ENCODE measurements at places on chromosomes 2 and 18.

DNA sequence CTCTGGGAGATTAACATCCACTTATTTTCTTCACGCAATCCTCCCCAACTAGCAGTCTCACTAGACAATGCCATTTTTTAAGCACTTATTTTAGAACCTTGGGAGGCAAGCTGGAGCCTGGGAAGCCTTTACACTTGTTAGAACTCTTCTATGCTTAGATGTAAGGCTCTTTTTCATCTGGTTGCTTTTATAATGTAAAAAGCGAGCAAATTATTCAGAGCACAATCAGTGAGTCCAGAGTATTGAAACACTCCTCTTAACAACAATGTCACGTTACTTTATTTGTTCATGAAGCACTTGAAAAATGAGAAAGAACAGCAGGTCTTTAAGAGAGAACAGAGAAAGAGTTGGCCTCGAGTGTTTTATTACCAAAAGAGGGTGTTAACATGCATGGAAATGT, 84.1 kb upstream of the SLC8A1 start:
- no peak for DNase-seq

DNA sequence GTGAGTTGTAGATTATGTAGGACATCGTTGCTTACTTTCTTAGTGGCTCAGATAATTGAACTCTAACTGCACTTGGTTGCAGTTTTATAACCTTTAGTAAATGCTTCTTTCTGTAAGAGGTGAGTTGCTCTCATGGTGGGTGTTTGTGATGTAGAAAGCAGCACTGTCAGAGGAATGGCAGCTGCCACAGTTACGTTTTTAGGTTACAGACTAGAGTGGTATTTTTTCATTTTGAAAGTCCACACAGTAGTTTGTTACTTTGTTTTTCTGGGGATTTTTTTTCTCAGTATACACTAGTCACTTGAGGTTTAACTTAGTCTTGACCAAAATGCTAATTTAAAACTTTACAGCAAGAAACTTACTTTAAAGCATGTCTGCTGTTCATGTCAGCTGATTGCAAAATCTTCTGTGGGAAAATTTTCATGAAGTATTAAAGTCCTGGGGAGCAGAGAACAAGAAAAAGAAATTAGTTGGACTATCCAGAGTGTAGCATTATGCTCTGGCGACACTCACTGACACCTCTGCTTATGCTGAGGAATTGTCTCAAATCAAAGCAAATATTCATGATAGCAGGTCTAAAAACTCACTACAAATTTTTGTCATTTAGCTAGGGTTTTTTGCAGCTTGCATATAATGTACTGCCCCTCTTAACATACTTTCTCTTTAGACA, 14.8 kb downstream of the AFTPH start:
- no peak for DNase-seq

GRCh38 chr2:10061221-10061925, 18.0 kb downstream of the KLF11 start:
- DNase-seq: no peak

DNA sequence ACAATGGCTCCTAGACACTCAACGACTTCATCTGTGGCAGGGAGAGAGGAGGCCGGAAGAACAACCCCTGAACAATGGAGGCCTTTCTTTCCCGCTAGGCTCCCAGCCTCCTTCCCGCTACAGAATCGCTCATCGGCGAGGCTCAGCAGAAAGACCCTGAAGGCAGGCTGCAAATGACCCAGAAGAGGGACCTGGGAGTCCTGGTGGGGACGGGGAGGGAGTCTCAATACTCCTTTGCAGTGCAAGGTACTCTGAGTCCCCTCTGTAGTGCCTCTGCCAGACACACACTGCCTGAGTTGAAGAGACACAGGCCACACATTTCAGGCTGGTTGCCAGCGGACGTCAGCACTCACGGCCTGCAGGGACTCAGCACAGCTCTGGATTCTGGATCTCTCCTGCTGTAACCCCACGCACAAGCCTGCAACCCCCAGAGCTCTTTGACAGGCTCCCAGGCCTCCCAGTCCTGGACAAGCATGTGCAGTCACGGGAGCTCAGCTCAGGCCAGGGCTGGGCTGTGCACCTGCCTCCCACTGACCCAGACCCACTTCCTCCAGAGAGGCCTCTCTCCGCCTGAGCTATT, 6.1 kb downstream of the GPR17 start:
- no peak for DNase-seq

- DNase-seq: no peak
Measured at GRCh38 chr18:56258178-56258577, 380.2 kb downstream of the TXNL1 start.

DNA sequence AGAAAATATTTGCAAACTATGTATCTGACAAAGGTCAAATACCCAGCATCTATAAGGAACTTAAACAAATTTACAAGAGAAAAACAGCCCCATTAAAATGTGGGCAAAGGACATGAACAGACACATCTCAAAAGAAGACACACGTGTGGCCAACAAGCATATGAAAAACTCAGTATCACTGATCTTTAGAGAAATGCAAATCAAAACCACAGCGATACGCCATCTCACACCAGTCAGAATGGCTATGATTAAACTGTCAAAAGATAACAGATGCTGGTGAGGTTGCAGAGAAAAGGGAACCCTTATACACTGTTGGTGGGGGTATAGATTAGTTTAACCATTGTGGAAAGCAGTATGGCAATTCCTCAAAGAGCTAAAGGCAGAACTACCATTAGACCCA, 64.3 kb upstream of the RBMS1 start:
- no peak for DNase-seq

GRCh38 chr2:135944625-135945024, 40.8 kb downstream of the DARS1 start:
- DNase-seq: no peak
